ENCODE measurements at places on chromosomes 6 and 20.

GRCh38 chr6:39941820-39942219 lies 7.6 kb upstream of the MOCS1 start:
- DNase-seq: no peak

- DNase-seq: no peak
Measured at GRCh38 chr6:14231501-14232280, 114.1 kb downstream of the CD83 start.

DNA sequence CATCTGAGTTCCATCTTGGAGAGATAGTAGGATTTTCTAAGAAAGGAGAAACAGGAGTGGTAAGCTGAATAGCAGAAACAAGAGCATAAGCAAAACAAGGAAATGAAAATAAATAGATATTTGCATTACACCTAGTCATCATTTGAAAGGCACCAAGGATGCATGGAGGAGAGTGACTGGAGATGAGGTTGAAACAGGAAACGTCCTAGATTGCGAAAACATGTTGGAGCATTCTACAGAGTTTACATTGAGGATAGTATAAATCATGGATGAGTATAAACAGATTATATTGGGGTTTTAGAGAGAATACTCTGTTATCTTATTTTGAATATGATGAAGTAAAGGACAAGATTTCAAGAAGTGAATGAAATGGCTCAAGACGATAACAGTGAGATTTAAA lies 507.3 kb downstream of the EYS start:
- no peak for DNase-seq

GRCh38 chr6:136968837-136969236 lies 46.7 kb downstream of the SLC35D3 start:
- no peak for DNase-seq

GRCh38 chr6:105138141-105138540 lies 41.7 kb downstream of the POPDC3 start:
- no peak for DNase-seq

DNA sequence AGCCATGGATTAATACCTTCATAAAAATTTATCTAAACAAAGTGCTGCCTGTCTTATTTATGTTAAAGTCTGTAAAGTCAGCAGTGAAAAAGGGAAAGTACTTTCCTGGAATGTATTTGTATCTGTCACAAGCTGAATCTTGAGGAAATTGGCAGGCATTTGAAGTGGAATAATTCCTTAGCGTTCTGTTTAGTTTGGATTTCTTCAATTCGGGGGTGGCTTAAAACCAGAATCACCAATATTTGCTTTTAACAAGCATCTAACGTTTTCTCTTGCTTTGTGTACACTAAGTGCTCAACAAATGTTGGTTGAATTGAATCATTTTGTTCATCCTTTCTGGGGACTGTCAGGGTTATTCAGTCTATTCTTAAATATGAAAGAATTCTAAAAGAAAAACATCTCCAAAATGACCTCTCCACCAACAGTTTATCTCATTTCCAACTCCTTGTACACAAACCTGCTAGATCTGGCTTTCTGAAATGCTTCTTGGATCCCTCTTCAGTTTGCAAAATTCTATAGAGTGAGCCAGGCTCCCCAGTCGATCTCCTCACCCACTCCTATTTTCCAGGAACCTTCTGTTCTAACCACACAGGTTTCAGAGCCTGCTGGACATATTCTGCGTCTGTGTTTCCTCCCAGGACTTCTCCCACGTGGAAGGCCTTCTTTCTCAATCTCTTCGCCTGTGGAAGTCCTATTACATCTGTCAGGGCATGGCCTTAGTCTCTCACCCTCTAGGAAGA lies 2.0 kb upstream of the NPEPL1 start:
- DNase-seq: no peak

DNA sequence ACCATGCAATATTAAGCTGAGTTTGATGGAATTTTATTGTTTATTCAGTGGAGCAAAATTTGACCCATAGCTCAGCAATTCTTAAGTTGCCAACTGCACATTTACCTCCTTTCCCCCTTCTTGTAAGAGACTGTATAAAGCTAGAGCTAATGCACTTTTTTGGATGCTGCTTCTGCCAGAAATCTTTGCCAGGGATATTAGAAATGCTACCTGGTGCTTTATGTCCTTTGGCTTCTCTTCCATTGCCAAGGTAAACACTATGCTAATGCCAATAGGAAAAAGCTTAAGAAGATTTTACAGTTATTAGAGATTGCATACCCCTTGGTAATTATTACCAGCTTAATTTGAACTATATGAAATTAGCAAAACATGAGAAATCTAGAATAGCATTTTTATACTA lies 79.0 kb upstream of the OGFRL1 start:
- no peak for DNase-seq

DNA sequence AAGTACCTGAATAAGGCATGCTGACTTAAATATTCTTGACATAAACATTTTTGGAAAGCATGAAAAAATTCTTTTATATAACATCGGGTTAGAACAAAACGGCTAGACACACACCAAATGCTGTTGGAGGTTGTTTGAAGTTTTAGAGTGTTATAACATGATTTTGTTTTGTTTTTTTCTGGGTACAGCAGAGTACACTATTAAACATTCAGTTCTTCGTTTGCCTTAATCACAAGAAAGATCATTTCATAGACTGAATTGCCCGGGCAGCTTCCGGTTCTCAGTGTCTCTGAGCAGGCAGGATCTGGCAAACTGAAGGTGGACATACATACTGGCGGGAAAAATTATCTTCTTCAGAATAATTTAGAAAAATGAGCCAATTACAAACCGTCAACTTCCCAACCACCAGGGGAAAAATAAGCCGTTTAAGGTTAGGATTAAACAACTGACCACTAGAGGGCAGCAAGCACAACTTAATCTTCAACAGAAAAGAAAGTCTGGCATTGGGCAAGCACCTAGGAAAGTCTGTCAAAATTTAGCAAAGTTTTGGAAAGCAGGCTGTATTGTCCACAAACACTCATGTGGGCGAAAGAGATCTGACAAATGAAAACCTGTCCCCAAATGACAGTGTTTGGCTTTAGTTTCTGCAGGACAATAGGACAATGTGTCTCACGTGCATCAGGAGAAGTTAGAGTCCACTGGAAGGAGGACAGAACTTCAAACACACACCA lies 15.0 kb downstream of the ZNF217 start:
- peak; percentile 42 for DNase-seq
